ENCODE measurements at places on chromosomes 1 and 21.
A peak's percentile ranks its signal among the peaks of the same experiment; 100 is the strongest.

DNA sequence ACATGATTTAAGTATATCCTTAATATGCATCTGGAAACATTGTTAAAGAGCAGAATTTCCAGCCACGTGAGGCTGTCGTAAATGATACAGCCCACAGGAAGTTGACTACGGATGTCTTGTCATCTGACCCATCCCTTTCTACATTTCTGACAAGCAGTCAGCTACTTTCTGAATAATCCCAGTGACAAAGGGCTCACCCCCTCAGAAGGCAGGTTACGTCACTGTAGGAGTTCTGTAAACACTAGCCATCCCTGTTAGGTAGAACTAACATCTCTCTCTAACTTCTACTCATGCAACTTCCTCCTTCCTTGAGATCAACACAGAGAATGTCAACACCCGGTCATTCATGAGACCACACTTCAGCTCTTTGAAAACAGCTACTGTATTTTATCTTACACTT, 259.2 kb downstream of the GREM2 start:
- no peak for DNase-seq

GRCh38 chr1:2934642-2935081, 86.6 kb upstream of the ACTRT2 start:
- DNase-seq: no peak

- no peak for DNase-seq
Observed at GRCh38 chr1:82321794-82322193, 521.1 kb downstream of the ADGRL2 start.

DNA sequence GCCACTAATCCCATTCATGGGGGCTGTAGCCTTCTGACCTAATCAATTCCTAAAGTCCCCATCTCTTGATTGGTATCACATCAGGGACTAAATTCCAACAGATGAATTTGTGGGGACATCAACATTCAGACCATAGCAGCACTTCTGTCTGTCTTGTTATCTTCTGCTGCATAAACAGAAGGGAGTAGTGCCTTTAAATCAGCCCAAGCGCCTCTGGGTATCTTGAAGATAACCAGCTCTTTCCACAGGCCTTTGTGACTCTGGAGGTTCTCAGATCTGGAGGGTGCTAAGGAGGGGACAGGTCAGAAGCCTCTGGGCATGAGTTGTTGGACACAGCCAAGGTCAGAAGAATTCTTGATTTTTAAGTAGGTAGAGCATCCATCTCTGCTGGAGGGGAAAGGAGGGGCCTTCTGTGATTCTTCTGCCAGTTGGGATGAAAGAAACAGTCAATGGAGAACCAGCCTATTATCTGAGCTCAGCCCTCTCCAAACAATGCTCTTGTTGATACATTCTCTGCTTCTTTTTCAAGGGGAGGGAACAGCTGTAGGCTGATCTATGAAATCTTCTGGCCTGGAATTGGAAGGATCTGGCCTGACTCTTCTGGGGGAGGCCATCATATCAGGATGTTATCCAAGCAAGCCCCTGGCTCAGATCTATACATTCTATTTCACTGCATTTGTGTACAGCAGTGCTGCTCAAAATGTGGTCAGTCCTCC, 31.3 kb upstream of the LRIG2 start:
- no peak for DNase-seq

- peak; percentile 46 for DNase-seq
Observed at GRCh38 chr1:234841710-234842231, 231.8 kb upstream of the IRF2BP2 start.

DNA sequence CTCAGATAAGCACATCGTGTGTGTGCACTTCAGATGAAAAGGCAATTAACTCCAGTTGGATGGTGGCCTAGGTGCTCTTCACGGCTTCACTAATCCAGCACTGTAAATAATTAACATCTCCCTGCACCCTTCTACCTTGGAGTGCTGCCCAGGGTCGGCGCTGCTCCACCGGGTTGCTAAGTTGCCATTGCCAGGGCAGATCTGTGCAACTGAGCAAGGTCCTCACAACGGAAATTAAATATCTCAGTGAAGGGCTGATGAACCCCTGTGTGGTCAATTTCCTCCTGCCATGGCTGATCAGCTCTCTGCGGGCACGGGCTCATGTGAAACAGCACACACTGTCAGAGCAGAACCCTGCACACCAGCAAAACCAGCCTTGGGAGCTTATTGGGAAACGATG, 63.2 kb downstream of the SYDE2 start:
- no peak for DNase-seq

DNA sequence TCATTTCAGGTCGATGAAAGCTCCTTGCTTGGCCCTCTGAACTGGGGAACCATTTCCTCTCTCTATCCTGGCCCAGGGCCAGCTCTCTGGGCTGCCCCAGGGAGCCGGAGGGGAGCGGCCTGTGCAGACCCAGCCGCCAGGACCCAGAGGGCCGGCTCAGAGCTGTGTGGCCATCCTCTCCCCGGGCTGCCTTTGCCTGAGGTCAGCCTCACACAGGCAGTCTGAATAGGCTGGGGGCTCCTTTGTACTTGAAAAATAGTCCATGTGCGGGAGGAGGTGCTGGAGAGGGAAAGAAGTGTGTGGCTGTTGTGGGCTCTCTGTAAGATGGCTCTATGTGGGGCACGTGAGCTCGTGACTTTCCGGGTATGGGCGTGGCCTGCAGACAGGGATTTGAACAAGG, 275.1 kb upstream of the VAMP3 start:
- no peak for DNase-seq

GRCh38 chr1:235151033-235151432, 10.0 kb downstream of the RBM34 start:
- no peak for DNase-seq

DNA sequence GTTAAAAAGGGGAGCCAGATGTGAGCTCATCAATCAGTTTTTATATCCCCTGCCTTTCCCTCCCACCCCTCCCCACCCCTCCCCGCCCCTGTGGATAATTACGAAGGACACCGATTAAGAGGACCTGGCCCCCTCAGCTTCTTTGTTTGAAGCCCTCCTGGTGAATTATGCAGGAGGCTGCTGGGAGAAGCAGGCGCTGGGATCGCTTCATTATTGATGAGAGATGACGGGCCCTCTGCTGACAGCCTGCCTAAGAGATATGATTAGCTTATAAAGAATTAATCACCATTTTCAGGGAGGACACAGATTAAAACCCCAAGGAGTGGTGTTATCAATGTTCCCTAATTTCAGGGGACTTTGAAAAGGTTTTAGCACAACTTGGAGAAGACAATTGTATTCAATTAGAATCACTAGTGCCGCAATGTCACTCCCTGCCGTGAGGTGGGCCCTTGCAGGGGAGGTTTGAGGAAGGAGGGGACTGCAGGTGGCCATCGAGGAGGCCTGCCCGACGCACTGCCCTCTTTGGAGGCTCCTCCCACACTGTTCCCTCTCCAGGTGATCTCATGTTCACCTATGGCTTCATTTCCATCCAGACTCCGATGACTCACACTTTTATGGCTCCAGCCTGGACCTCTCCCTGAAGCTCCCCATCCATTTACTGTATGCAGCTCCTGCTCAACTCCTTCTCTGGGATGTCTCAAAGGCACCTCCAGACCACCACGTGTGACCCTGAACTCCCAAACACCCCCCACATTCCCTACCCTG, 67.0 kb upstream of the KLHDC7A start:
- DNase-seq: no peak

GRCh38 chr21:41840880-41841279, 38.3 kb downstream of the PRDM15 start:
- no peak for DNase-seq

- no peak for DNase-seq
Observed at GRCh38 chr1:119040906-119041305, 52.8 kb upstream of the TBX15 start.

DNA sequence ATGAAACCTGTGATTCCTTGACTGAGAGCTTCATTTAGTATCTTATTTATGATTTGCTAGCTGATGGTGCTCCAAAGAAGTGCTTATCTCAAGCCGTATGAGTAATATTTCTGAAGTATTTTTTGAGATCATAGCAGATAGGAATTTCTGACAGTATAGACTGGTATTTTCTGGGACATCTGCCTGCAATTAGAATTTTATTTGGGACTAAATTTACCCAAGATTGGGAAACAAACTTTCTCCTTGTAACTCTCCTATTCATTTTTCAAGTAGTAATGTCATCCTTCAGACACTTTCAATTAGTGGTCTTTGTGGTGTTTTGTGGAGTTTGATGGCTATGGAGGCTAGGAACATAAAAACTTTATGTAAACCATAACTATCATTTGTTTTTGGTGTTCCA, 597.2 kb upstream of the ZP4 start:
- no peak for DNase-seq

DNA sequence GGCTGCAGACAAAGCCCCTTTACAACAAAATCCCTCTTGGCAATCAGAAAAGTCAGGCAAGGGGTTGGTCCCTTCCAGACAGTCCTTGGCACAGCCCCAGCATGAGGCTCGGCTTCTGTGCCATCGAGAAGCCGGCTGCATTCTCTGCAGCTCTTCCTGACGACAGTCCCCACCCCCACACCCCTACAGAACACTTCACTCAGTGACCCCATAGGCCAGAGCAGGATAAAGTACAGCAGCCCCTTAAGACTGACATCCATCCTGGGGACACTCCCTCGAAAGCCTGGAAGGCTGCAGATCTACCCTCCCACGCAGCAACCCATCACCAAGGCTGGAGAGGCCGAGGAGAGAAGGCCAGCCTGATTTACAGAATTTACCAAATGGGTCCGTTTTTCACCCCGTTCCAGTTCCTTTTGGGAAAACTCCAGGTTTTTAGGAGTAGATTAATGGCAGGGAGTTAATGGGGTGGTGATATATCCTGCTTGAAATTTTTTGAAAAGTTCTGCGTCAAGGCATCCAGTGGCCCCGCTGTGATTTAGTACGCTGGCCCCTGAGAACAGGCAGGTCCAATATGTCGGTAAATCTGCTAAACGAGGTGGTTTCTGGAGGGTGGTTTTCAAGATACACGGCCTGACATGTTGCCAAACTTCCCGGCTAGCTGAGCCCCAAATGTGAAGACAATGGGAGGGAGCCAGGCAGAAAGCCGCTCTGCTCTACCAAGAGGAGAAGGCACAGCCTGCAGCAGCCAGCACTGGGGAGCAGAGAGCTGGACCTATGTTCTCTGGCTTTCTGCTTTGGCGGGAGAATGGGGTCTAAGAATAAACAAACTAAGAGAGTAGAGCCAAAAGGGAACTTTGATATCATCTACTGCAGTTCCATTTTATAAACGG, 81.7 kb downstream of the SSBP3 start:
- no peak for DNase-seq

GRCh38 chr1:201310986-201311355, 27.7 kb downstream of the PKP1 start:
- DNase-seq: no peak

- DNase-seq: no peak
Observed at GRCh38 chr21:34345091-34345871, 18.5 kb upstream of the KCNE2 start.

- DNase-seq: no peak
Observed at GRCh38 chr1:168476588-168477385, 67.0 kb downstream of the XCL2 start.

- peak; percentile 62 for DNase-seq
Observed at GRCh38 chr1:8427493-8427892, 109.6 kb downstream of the SLC45A1 start.

DNA sequence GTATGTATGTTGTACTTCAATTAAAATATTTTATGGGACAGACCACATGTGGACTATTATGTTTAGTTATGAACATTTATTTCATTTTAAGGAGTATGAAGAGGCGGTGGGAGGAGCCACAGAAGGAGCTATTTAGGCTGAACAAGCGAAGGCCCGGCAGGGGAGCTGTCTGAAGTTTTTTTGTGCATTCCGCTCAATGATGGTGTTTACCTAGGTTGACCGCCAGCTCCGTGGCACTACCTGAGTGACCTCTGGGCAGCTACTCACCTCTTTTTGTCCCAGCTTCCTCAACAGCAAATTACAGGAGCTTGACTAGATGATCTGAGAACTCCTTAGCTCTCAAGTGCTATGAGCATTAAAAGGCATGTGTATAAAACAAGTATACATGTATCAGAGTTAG, 32.7 kb upstream of the C1orf198 start:
- DNase-seq: no peak

DNA sequence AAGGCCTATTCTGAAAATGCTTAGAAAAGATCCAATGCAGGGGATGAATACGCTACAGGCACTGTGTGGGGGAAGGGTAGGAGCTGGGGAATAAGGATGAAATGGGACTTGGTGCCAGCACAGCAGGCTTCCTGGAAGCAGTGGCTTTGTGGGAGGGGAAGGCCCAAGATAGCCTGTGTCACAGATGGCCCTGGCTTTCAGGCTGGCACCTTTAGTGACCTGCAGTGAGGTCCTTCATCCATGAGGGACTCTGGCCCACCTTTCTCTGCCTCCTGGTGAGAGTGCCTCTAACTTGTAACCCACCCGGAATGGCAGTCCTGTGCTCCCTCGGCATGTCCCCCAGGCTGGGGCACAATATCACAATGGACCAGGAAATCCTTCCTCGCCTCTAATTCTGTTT, 919 bp downstream of the CHI3L1 start:
- DNase-seq: no peak

GRCh38 chr1:119101563-119101962, 38.9 kb downstream of the WARS2 start:
- no peak for DNase-seq

DNA sequence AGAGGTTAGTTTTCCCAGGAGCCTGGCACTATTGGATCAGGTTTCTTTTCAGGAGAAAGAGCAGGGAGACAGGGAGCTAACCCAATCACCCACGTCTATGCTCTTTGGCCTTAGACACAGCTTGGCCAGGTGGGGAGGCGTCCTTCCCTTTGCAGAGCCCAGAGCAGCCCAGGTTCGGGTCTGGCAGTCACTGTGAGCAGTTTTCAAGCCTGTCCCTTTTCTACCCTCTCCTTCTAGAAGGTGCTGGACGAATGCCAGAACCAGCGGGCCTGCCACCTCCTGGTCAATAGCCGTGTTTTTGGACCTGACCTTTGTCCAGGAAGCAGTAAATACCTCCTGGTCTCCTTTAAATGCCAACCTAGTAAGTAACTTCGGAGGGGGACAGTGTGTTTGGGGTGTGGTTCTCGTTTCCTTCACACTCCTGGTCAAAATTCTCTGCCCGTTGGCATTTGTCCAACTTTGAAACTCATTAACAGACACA, 44.9 kb downstream of the EVA1C start:
- no peak for DNase-seq

DNA sequence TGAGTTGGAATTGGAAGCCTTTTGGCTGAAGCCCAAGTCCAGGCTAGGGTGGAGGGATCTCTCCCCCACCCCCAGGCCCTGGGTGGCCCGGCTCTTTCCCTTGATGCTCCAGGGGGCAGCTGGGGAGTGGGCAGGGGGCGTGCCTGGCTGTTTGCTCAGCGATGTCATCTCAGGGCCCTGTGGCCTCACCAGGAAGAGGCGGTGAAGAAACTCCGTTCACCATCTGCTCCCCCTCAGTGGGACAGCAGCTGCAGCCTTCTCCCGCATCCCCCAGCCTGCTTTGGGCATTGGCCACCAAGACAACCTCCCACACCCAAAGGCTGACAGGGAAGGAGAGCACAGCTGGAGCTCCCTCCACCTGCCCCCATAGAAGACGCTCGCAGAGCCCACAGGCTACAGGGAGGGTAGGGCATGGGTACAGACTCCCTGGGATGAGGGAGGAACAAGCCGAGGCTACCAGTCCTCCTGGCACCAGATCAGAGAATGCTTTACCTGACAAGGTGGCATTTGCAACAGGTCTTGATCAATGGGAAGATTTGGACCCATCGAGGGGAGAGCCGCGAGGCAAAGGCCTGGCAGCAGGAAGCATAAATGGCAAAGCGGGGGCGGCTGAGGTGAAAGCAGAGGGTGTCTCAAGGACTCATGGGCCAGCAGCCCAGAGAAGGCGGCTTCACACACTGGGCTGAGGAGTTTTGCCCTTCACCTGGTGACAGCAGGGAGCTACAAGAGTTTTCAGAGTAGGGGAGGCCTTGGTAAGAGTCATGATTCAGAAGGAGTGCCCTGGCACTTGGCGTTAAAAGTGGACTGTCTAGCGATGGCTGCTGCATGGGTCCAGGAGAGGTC, 6.5 kb upstream of the GUCA2A start:
- DNase-seq: no peak
